ENCODE measurements at places on chromosomes 6 and 20.

DNA sequence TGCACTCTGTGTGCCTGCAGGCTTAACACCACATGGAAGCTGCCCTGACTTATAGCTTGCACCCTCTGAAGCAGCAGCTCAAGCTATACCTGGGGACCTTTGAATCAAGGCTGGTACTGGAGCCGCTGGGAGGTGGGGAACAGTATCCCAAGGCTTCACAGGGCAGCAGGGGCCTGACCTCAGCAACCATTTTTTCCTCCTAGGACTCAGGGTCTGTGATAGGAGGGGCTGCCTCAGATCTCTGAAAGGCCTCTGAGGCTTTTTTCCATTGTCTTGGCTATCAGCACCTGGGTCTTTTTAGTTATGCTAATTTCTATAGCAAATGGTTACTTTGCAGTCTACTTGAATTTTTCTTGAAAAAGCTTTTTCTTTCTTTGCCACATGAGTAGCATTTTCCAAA is 80.2 kb upstream of the OPRM1 start:
- DNase-seq: no peak

- DNase-seq: no peak
Observed at GRCh38 chr6:2186516-2186915, 58.9 kb downstream of the GMDS start.

DNA sequence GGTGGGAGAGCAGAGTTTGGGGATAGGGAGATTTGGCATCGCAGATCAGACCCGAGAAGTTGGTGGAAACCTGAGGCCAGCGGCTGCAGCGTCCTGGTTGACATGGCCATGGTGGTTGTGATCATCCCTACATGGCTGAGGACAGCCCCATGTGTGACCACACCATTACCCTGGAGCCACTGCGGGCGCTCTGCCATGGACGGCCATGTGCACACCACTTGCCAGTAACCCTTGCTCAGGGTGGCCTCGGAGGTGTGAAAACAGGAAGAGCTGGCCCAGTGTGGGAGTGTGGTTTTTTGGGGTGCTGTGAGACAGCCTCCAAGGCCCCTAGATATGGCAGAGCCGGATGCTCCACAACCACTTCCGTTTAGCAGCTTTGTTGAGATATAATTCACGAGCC is 64.4 kb downstream of the TMEM242 start:
- DNase-seq: no peak

- no peak for DNase-seq
Observed at GRCh38 chr6:153003366-153003690, 819 bp upstream of the MTRF1L start.

DNA sequence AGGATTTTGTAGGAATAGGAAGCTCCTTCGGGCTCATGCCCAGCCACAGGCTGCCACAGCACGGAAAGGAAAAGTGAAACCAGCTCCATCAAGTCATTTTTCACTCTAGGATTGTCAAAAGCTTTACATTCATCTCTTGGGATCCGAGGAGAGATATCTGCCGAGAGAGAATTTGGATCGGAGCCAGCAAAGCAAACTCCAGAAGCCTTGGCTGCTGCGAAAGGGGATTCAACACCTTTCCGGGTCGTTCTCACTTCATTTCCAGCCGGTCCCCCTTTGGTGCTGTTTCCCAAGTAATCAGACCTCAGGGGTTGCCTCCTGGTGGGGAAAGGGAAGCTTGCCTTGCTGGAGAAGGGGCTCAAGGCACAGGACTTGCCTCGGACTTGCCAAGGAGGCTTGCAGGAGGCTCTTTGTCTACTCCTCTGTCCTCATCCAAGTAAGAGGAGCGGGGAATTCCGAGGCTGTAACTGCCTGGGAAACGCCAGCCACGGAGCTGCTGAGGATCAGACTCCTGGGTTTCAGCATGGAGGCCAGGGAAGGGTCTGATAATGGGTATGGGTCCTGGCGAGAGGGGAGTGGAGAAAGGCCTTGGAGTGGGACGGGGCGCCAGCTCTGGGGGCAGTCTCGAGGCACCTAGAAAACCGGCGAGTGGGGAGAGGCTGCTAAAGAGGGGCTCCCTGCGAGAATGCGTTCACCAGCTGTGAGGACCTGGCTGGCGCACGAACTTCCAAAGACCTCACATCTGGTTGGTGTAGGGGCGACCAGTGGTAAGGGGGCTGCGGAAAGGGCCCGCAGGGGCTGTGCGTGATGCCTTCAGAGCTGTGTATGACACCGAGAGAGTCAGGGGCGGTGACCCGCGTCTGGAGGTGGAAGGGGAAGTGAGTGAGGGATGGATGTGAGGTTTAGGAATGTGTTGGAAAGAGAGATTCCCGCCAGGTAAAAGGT is 702 bp downstream of the ETV7 start:
- peak; percentile 33 for DNase-seq

DNA sequence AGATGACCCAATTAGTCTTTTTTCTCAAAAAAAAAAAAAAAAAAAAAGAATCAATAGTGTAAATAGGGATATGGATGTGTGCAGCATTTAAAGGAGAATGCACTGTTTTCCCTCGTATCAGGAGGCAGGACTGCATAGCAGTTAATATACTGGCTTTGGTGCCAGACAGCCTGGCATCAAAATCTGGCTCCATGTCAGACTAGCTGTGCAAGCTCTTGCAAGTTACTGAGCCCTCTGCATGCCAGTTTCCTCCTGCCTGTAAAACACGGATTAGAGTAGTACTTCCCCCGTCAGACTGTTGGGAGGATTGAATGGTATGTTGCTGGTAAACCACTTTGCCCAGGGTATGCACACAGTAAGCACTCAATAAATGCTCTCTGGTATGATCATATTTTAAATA is 594.2 kb upstream of the CHD6 start:
- DNase-seq: no peak

DNA sequence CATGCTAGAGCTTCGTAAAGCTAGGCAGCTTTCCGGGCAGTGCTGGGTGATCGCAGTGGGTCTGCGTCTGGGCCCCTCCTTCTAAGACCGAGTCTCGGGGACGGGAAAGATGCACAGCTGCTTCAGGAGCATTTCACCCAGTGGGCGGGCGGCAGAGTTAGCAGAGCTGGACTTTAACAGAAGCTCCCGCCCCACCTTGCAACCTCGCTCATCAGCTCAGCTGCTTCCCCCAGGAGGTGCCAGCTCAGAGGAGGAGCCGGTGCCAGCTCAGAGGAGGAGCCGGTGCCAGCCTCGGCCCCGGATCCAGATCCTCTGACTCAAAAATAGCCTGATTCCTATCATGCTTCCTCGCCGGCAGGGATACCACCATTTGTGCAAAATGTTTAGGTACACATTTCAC is 94.5 kb upstream of the RPS6KA2 start:
- no peak for DNase-seq

DNA sequence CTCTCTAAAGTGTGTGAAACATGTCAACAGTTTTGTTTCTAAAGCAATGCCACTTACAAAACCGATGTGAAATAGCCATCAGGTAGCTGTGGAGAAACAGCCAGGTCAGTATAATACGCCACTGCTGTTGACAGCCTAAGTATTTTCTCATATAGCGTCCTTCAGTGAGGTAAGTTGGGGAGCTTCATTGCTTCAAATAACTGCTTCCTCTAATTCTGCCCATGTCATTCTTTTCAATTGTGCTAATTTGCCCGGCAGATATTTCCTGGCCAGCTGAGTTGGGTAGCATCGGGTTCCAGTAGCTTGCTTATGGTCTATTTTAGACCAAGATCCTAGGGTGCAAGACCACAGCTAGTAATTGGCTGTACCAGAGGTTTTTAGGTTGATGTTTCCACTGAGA is 2.1 kb upstream of the ARMC2 start:
- DNase-seq: no peak

DNA sequence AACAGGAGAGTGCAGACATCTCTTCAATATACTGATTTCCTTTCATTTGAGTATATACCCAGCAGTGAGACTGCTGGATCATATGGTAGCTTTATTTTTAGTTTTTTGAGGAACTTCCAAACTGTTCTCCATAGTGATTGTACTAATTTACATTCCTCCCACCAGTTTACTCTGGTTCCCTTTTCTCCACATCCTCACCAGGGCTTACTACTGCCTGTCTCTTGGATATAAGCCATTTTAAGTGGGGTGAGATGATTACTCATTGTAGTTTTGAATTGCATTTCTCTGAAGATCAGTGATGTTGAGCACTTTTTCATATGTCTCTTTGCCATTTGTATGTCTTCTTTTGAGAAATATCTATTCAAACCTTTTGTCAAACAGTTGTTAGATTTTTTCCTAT is 64.9 kb upstream of the HMGCLL1 start:
- no peak for DNase-seq

GRCh38 chr6:111793711-111794111 is 79.5 kb downstream of the FYN start:
- DNase-seq: no peak

GRCh38 chr6:2658788-2659187 is 91.9 kb downstream of the MYLK4 start:
- DNase-seq: no peak

DNA sequence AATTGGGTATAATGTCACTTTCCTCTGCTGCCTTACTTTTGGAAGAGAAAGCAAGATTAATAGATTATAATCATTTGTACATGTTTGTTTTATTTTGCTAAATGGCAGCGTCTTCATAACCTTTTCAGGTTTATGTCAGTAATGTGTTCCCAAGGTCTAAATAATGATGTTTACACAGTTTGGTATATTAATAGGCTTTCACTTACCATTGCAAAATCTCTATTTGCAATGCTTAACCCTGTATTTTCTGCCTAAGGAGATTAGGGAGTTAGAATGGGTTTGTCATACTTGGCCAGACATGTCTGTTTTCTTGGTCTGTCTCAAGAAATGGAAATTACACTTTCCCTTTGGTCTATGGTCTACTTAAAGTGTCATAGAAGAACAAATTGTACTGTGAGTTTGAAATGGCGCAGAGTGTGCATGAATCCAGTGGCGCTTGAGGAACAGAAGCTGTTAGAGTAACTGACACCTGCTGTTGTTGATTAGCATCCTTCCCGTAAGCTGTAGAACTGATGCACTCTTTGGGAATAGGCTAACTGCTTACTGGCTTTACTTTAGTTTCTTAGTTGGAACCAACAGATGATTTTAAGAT is 261.1 kb downstream of the SAMD5 start:
- DNase-seq: no peak

GRCh38 chr20:36246401-36246800 is 10.1 kb downstream of the AAR2 start:
- DNase-seq: no peak

GRCh38 chr6:34189806-34190503 is 44.1 kb upstream of the GRM4 start:
- DNase-seq: no peak

GRCh38 chr6:17469006-17469832 is 75.8 kb downstream of the CAP2 start:
- DNase-seq: no peak

- no peak for DNase-seq
Observed at GRCh38 chr6:122995921-122996793, at the start of gene CLVS2. Gene CLVS2, plus strand, starts transcription at chr6:122996235. Its CDS starts 1,543 bp downstream, at chr6:122997778.

DNA sequence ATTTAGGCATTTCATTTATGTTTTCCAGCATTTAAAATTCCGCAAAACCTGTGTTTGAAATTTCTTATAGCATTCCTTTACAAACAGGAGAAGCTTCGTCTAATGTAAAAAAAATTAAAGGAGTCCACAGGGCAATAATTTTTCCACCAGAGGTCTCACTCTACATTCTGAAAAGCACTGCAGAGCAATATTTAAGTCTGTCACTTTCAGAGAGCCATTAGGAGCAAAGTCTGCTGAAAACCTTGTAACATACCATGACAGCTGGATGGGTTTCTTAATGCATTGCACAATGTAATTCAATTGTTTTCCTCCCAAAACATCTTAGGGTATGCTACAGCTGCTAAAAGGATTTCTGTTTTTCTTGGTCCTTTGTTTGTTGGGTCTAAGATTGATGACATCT is 18.0 kb downstream of the BAG2 start:
- DNase-seq: peak; percentile 8

DNA sequence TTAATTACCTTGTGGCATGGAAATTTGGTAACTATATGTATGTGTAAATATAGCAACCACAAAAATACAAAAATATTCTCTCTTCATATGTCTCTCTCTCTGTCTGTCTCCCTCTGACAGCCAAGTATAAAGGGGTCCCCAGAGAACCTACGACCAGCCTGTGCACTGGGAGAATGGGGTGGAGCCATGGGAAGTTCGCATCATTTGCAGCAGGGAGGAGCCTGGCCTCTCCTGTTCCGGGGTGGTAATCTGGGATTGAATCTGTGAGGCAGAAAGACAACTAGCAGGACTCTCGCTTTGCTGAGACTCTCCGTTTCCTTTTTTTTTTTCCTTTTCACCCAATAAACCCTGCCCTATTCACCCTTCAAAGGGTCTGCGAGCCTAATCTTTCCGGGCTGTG is 1109.1 kb downstream of the HACE1 start:
- no peak for DNase-seq

DNA sequence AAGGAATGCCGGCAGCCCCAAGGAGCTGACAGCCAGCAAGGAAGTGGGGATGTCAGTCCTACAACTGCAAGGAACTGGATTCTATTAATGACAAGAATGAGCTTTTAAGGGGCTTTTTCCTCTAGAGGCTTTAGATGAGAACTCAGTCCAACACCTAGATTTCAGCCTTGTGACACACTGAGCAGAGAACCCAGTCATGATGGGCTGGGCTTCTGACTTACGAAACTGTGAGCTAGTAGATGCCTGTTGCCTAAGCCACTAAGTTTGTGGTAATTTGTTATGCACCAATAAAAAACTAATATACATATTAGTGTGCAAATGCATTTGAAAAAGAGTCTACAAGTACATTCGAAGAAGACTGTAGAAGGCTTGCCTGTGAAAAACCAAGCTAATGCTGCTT is 263.3 kb downstream of the SOX4 start:
- DNase-seq: no peak

DNA sequence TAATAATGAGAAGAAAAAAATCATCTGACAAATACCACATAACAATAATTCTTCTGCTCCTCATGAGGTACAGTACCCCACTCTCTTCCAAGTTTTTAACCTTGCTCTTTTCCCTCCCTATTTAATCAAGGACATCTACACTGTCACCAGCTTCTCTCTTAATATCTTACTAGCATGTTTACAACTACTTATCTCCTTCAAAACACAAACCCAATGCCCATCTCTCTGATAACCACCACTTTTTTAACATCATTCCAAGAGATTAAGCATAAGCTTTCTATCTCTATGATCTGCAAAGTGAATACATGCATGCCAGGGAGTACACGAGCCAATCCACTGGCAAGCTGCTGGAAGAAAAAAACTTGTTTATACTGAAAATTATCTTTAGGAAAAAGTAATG is 10.3 kb downstream of the CEP85L start:
- DNase-seq: no peak

- DNase-seq: no peak
Observed at GRCh38 chr6:37765182-37765775, 54.2 kb upstream of the ZFAND3 start.
